ENCODE measurements at places on chromosomes 12 and 14.
A peak's percentile ranks its signal among the peaks of the same experiment; 100 is the strongest.

DNA sequence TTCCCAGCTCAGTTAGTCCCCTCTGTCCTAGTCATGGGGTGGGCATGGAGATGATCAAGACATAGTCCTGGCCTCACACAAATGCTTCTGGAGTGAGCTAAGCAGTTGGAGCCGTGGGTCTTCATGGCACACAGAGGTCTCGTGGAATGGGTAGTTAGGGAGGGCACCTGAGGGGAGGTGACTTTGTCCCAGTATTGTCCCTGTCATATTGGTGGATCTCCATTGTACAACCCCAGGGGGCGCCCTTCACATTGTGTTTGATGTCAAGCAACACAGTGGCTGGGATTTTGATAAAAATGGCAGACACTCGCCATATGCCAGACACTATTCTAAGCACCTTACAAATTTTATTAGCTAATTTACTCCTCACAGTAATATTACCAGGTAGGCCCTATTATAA is 175.4 kb upstream of the LHX5 start:
- DNase-seq = no peak

- no peak for DNase-seq
Observed at GRCh38 chr12:114403011-114403689, 2.8 kb downstream of the TBX5 start.

- no peak for DNase-seq
Observed at GRCh38 chr14:22898302-22899090, 15.5 kb downstream of the REM2 start.

DNA sequence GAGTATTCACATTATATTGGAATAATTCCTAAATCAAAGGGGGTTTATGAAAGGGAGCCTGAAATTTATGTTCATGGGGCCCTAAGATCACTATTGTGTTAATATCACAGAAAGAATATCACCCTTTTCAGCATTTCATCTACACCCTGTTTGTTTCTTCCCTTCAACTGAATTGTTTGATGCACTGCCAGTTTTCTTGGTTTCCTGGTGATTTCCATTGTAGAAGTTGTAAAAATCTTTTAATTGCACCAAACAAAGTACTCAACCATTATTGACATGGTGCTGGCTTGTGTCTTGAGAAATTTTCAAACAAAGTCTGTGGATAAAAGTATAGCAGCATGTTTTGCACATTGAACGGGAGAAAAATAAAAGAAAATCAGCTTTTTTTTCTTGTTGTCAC is 154.8 kb upstream of the PRKD1 start:
- no peak for DNase-seq

DNA sequence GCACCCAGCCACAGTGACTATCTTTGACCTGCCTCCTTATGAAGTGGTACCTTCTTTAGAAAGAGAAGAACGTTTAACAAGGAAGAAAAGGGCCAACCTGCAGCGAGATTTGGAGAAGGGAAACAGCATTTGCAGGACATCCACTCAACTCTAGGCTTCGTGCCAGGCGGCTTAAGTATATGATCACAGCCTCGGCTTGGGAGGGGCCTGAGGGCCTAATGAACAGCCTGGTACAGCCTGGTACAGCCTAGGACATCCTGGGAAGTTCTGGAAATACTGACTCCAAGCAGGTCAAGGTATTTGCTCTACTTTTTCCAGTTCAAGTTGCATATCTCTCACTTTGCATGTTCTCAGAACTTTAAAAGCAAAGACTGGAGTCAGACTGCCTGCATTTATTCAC is 16.1 kb downstream of the HCAR2 start:
- peak; percentile 56 for DNase-seq

GRCh38 chr14:55340482-55340881 is 69.3 kb downstream of the FBXO34 start:
- no peak for DNase-seq

GRCh38 chr12:5078423-5078822 is 34.7 kb downstream of the KCNA5 start:
- DNase-seq = no peak

GRCh38 chr12:62640910-62641448 is 174.4 kb downstream of the MON2 start:
- DNase-seq = no peak

- DNase-seq = no peak
Observed at GRCh38 chr12:3681595-3682061, 71.3 kb downstream of the CRACR2A start.

DNA sequence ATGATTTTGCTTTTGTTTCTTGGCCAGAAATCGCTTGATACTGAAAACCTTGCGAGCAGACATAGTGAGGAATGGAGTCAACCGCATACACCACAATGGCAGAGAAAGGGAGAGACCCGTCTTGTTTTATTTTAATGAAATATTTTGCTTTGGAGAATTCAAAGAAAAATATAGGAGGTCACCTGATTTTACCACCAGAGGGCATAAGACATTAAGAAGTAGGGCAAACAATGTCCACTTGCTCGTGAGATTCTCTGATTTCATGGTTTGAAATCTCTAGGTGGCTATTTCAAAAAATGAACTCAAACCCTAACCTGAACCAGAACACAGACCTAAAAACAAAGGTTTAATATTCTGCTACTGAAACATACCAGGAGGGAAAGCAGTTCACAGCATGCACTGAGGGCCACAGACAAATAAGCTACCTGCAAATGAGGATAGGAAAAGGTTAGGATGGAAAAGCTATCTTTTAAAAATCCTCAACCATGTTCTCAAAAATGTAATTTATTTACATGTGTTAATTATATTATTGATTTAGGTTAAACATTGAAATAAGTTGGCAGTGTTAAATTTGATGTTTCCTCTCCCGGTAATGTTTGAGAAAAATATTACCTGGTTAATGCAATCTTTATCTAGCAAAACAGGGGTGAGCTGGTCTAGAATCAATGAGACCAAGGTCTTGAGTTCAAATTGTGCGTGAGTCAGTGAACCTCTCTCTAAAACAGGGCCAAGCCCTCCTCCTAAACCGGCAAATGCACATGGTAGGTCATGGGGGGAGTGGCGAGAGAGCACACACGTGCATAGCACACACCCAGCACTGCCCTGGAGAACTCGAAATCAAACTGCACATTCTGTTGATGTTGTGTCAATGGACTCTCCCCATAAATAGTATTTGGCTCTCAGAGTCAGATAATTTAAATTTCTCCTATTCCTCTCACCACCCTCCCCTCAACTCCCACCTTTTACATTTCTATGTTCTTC is 12.5 kb downstream of the IFNG-AS1 start:
- no peak for DNase-seq

- no peak for DNase-seq
Observed at GRCh38 chr12:96879301-96879700, 27.8 kb upstream of the NEDD1 start.

DNA sequence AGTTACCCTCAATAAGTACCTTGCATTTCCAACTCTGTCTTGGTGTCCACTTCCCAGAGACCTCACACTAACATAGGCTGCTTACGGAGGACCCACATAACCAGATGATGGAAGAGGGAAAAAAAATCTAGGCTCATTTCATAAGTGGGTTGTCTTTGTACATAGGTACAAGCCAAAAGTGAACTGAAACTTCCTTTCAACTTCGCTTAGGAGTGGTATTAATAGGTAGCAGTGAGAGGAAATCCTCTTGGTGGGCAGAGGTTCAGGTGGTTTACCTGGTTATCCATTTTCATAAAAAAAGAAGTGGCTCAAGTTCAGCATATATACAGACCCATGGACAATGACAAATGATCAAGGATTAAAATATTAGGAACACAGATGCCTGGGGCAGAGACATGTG is 35.8 kb upstream of the RNU6-7 start:
- no peak for DNase-seq

GRCh38 chr12:40016980-40017379 is 88.9 kb downstream of the SLC2A13 start:
- no peak for DNase-seq

Measured in NCI-H2029 treated with DMSO at 0.1 percent for 48 hours (cell line).